CD4-positive, alpha-beta T cell treated with Interleukin-21 for 1 hour (primary cell): ENCODE measurements at places on chromosomes 7 and 10.

DNA sequence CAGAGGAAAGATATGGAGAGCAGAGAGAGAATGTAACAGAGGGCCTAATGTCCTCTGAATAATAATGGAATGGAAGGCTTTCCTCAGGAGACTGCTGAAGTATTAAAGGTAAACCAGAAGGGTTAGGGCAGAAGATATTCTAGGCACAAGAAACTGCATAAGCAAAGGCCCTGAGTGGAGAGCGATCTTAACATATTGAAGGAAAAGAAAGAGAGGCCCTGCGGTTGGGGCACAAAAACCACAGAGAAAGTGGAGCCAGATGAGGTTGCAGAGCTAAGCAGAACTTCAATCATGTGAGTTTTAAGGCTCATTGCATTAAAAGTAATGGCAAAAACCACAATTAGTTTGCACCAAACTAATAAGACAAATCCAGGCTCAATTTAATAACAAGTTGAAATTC, 115.8 kb upstream of the VSTM2A start:
- DNase-seq = no peak

- DNase-seq = no peak
Measured at GRCh38 chr7:106050002-106050745, 61.9 kb downstream of the SYPL1 start.

DNA sequence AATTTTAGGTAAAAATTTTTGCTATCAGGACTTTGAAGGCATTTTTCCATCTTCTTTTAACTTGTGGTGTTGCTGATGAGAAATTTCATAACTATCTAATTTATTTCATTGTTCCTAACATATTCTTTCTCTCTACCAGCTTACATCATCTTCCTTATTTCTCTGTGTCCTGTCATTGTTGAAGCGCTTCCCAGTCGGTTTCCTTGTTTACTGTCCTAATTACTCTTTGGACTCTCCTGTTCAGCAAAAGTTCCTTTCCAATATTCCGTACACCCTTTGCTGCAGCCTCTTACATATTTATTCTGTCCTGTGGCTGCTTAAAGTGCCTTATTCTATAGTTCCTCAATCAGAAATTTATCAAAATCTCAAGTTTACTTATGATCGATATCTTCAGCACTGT, 609.0 kb upstream of the FZD8 start:
- DNase-seq = no peak

- DNase-seq = no peak
Measured at GRCh38 chr10:73113551-73113950, 3.3 kb downstream of the NUDT13 start.

GRCh38 chr7:139982927-139983920, 79.5 kb downstream of the PARP12 start:
- no peak for DNase-seq

DNA sequence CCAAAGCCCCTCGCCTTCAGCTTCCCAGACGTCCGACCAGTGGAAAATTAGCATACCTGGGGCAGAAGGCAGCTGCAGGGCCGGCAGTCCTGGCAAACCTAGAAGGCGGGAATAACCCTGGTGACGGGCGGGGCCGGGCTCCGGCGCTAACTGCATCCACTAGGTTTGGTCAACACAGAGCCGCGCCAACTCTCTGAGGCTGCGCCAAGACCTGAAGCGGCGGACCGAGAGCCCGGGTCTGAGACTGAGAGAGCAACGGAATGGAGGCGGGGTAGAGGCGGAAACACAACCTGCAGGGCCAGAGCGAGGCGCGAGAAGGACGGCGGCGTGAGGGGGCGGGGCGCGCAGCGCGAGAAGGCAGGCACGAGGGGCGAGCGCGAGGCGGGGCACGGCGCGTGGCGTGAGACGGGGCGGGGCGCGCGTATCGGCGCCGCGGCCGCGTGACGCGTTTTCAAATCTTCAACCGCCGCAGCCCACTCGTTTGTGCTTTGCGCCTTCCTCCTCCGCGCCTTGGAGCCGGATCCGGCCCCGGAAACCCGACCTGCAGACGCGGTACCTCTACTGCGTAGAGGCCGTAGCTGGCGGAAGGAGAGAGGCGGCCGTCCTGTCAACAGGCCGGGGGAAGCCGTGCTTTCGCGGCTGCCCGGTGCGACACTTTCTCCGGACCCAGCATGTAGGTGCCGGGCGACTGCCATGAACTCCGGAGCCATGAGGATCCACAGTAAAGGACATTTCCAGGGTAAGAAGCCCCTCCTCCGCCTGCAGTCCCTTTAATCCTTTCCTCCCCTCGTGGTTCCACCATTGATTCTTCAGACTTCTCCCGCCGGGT, at the start of the genes DBF4 and SLC25A40:
TSS of gene DBF4 (plus strand) at position 454 of the 829 bp plus-strand sequence. CDS start at position 694, 240 bp downstream.
TSS of gene SLC25A40 (minus strand) at position 321 of the 829 bp plus-strand sequence. CDS start 17,633 bp downstream, outside the sequence.
- peak; percentile 93 for DNase-seq

DNA sequence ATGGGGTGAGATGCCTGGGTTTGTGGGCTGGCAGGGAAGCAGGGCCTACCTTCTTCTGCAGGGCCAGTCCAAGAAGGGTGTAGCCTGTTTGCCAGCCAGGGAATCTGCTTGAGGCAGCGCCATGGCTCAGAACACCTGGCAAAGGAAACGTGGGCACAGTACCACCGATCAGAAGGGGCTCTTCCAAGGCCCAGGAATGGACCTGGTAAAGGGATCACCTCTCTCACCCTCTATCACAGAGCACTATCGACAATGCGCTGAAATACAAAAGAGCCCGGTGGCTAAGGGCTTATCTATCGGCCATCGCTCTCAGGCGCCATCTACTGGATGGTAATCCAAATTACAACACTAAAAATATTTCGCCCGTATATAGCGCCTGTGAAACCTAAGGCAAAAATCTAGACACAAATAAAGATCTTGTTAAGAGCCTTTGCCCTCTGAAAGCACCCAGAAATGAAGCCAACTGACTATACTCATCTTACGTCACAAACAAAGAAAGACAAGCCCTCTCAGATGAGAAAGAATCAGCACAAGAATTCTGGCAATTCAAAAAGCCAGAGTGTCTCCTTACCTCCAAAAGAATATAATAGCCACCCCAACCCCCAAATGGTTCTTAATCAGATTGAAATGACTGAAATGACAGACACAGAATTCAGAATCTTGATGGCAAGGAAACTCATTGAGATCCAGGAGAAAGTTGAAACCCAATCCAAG, 217.8 kb upstream of the HPS1 start:
- peak; percentile 51 for DNase-seq

DNA sequence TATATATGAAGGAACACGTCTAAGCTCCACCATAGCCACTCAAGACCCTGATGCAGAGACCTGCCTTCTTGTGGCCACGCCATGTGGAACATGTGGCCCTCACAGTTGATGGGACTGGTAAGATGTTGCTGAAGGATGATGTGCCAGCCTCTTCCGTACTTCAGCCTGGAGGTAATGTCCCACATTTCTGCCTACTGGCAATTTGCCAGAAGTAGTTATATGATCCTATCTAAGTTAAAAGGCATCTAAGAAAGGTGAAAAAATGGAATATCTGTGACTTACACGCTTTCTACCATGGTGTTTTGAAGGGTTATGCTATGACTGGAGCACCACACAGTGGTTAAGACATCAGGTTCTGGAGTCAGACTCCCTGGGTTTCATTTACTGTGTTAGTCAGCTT, 948.7 kb upstream of the GHITM start:
- DNase-seq = no peak

DNA sequence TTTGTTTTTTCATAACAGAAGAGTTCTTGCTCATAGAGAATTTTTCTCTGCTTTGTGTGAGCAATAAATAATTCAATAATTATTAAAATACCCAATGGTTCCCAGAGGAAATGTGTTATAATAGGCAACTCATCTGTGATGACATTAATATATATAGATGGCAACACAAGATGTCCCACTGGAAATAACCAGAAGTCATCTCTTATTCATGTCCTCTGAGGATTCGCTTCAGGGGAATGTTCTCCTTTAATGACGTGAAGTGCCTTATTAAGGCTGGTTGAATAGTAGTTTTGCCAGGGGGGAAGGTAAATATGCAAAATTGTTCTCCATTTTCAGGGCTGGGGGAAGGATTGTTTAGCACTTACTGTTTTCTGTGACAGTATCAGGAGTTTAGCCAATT, 3.1 kb downstream of the SLC39A12 start:
- DNase-seq = no peak

GRCh38 chr10:75375838-75376237, 25.7 kb downstream of the ZNF503 start:
- DNase-seq = peak; percentile 13

- no peak for DNase-seq
Measured at GRCh38 chr7:104950754-104951153, 63.3 kb upstream of the KMT2E start.
